ENCODE measurements at places on chromosomes 1 and 21. TPM values are rescaled to one million over a fixed set of nuclear protein-coding genes. Genes with fewer than 3 reads are reported as not detected.

DNA sequence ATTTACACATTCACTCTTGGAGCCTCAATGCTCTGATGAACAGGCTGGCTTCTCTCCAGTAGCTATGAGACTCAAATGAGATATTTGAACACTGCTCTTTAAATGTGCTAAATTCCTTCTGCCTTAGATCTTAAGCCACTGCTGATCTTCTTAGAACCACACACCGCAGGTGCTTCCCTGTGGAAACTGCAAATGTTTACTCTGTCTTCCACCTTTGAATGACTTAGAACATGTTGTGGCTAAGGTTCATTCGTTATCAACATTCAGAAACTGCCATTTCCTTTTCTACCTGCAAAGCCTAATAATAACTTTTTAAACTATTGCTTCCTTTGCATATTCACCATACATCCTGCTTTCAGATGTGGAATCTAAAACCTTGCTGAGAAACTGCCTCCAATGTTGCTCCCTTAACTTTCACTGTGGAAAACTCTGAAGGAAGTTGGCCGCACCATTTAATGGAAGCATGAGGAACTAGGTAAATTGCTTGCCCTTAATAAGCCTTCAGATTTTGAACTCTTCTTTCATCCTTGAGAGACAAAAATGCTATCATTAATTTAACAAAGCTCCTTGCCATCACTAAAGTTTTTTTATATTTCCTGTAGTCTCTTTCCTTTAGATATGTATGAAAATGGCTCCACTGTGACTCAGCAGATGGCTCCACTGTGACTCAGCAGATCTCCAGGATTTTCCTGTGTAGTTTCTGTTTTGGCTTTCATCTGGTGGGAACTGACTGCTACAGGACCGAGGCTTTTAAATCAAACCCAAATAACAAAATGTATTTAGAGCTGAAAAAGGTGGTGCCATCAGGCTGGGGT lies 143.8 kb downstream of the TNFSF18 start:
- H3K4me1 ChIP-seq, result peaks cover 25% of the 10 kb centered on the region
- H3K36me3 ChIP-seq, result peaks cover 4% of the 10 kb centered on the region
- DNase-seq, result no peak
- peaks cover 23% of the 10 kb centered on the region for H3K27me3 ChIP-seq

DNA sequence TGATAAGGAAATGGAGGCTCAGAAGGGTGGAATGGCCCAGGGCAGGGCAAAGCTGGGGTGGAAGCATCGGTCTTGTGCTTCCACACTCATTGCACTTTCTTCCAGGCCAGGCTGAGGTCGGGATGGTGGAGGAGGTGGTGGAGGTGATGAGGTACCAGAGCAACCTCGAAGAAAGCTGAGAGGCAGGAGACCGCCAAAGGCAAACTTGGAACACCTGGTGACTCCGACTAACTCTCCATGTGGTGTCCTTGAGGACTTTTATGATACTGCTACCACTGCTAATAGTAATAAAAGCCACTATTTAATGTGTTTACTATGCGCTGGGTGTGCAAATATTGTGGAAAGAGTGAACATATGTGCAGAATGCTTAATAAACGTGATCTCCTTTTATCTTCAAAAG lies 16.9 kb upstream of the BTG2 start:
- H3K36me3 ChIP-seq, result peaks cover 2% of the 10 kb centered on the region
- H3K27ac ChIP-seq, result peak overlapping the region; percentile 98
- peak overlapping the region; percentile 93 for H3K4me3 ChIP-seq
- H3K4me1 ChIP-seq, result peaks cover 71% of the 10 kb centered on the region

- no peak overlapping the region for H3K4me3 ChIP-seq
- DNase-seq, result no peak
- no peaks in the 10 kb centered on the region for H3K27me3 ChIP-seq
- H3K36me3 ChIP-seq, result peaks cover 10% of the 10 kb centered on the region
- peaks cover 27% of the 10 kb centered on the region for H3K4me1 ChIP-seq
Measured at GRCh38 chr1:12015001-12015491, 4.3 kb upstream of the MIIP start.

DNA sequence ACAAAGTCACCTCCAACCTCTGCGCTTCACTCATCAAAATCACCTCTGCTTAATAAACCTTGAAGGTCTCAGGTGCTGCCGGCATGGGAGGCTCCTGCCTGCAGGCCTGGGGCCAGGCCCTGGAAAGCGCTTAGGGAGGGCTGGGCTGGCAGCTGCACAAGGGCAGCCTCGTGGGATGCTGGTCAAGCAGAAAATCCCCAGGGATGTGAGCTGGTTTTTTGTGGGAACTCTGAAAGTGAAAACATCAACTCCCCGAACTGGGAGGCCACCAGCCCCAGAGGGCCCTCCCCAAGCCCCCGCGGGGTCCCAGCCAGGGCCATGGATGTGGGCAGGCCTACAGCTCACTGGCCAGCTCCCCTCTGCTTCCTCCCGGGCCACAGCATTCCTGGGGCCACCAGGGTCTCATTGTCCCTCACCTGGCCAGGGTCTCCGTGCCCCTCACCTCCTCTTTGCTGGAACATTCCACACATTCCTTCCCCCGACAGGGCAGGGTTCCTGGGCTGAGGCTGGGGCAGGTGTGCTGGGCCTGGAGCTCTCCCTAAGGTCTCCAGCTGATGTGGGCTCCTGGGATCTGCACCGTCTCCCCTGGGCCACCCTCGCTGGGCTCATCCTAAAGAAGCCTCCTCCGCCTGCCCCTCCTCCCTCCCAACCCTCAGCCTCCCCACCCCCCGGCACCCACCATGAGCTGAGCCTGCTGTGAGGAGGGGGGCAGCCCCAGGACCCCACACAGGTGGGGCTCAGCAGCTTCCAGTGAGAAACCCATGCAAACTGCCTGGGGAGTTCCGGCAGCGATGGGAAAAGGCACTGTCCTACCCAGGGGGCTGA lies 36.0 kb upstream of the POFUT2 start:
- DNase-seq, result no peak
- H3K27ac ChIP-seq, result no peak overlapping the region
- H3K4me1 ChIP-seq, result peaks cover 15% of the 10 kb centered on the region
- no peaks in the 10 kb centered on the region for H3K36me3 ChIP-seq
- H3K4me3 ChIP-seq, result no peak overlapping the region

- H3K4me1 ChIP-seq, result peaks cover 42% of the 10 kb centered on the region
- H3K27ac ChIP-seq, result peak overlapping the region; percentile 97
- DNase-seq, result no peak
- H3K36me3 ChIP-seq, result peaks cover 11% of the 10 kb centered on the region
Measured at GRCh38 chr1:246932366-246932700, 585 bp upstream of the AHCTF1 start.

GRCh38 chr1:208460823-208461222 lies 216.6 kb upstream of the PLXNA2 start:
- H3K36me3 ChIP-seq, result no peaks in the 10 kb centered on the region
- no peak overlapping the region for H3K4me3 ChIP-seq
- no peaks in the 10 kb centered on the region for H3K4me1 ChIP-seq
- H3K27ac ChIP-seq, result no peak overlapping the region

DNA sequence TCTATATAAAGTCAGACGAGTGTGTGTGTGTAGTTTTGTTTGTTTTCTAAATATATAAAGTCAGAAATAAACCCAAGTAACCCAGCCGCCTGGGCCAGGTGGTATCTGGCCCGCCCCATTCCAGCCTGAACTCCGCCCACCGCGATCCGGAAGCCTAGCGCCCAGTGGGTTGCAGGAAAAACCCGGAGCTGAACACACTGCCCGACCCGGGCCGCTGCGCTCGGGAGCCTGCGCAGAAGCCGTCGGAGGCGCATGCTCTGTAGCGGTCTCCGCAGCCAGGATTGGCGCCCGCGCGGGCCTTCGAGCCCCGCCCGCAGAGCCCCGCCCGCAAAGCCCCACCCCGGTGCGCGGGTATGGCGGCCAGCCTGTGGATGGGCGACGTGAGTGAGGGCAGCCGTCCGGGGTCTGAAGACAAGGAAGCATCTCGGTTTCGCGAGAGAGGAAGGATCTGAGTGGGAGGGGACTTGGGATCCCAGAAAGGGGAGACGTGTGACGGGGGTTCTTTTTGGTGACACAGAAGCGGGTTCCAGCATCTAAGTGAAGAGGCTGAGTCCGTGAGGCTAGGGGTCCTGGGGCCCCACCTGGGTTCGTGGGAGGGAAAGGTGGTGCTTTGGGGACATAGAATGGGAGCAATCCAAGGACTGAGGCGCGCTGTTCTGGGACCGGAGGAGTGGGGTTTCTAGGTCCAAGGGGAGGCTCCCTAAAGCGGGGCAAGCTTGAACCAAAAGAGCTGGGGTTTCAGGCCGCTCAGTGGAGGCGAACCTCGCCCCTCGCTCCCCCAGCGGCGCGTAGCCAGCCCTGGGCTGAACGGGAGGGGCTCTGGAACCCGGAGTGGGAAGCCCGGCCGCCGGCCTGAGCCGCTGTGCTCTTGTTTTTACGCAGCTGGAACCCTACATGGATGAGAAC lies at the start of gene TRNAU1AP:
Gene TRNAU1AP (plus strand): TSS at position 328 of the 906 bp plus-strand sequence. CDS start 26 bp downstream, at position 354.
- peak; percentile 98 for DNase-seq
- H3K27ac ChIP-seq, result peak within 1 kb of the TSS; percentile 100
- H3K27me3 ChIP-seq, result no peaks in the 10 kb centered on the region
- H3K4me1 ChIP-seq, result peaks cover 26% of the 10 kb centered on the region
- H3K36me3 ChIP-seq, result peaks cover 10% of the 10 kb centered on the region
- peak within 1 kb of the TSS; percentile 95 for H3K4me3 ChIP-seq

GRCh38 chr21:41926117-41926806 lies 27.6 kb downstream of the C2CD2 start:
- no peaks in the 10 kb centered on the region for H3K27me3 ChIP-seq
- peak overlapping the region; percentile 90 for H3K4me3 ChIP-seq
- peak overlapping the region; percentile 93 for H3K27ac ChIP-seq
- H3K4me1 ChIP-seq, result peaks cover 81% of the 10 kb centered on the region
- H3K36me3 ChIP-seq, result peaks cover 5% of the 10 kb centered on the region
- DNase-seq, result peak; percentile 39

DNA sequence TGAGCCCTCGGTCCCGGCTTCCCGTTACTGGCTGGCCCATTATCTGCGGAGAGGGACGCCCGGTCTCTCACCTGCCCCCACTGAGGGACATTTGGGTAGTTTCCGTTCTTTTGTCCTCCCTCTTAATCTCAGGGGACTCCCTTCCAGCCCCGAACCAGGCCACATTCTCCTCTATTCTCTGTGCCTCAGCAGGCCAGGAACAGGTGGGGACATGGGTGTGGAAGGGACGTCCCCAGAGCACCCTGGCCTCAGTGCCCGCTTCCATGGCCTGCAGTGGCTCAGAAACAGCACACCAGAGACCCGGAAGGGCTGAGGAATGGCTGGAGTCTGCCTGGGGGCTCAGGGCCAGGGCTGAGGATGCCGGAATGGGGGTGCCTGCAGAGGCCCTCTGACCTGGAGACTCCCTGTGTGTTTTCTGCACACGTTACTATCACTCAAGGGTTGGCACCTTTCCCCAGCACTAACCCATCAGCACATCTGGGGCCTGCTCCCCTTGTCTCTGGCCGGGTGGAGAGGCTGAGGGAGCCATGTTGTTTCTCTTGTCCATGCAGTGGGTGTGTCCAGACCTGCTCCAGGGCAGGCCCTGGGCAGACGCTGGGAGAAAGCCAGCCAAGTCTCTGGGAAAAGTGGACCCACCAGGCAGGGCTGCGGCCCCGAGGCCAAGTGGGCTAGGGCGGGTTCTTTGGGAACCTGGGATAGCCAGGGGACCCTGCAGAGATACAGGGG lies 10.0 kb upstream of the DNMT3L start:
- H3K36me3 ChIP-seq, result no peaks in the 10 kb centered on the region
- no peaks in the 10 kb centered on the region for H3K4me1 ChIP-seq
- no peaks in the 10 kb centered on the region for H3K27me3 ChIP-seq
- no peak overlapping the region for H3K27ac ChIP-seq
- no peak for DNase-seq

- no peak overlapping the region for H3K27ac ChIP-seq
- DNase-seq, result no peak
- no peaks in the 10 kb centered on the region for H3K4me1 ChIP-seq
- no peaks in the 10 kb centered on the region for H3K27me3 ChIP-seq
- no peak overlapping the region for H3K4me3 ChIP-seq
- H3K36me3 ChIP-seq, result no peaks in the 10 kb centered on the region
Measured at GRCh38 chr1:64433308-64433707, 36.6 kb upstream of the CACHD1 start.

DNA sequence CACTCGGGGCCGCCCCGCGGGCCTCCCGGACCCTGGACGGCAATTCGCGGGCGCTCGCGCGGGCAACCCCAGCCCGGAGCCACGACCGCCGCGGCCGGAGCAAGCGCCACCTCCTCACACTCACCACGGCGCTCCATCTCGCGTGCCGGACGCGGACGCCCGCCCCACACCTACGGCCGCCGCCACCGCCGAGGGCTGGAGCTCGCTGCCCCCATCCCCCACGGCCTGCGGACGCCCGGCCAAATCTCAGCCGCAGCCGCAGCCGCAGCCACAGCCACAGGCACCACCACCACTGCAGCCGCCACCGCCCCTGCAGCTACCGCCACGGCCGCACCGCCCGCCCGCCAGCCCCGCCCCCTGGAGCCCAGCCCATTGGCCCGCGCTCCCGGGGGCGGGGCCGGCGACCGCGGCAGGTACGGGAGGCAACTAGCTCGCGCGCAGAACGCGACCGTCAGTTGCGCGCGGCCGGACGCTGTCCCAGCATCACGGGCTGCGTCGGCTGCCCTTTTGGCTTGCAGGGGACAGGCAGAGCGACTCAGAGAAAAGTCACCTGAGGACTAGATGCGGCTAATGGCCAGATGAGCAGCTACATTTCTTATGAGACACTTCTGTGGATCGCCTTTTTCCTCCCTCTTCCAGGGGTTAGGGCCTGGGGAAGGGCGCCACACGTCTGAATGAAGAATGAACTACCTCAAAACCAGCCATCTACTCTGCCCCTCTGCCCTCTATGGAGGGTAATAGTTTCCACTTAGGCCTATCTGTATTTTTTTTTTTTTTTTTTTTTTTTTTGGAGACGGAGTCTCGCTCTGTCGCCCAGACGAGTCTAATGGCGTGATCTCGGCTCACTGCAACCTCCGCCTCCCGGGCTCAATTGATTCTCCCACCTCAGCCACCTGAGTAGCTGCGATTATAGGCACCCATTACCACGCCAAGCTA lies at the start of gene ARHGAP29:
Gene ARHGAP29 (minus strand): TSS at position 294 of the 936 bp plus-strand sequence. CDS start 5,973 bp downstream, outside the sequence.
- no peak within 1 kb of the TSS for H3K27ac ChIP-seq
- H3K27me3 ChIP-seq, result peaks cover 82% of the 10 kb centered on the region
- H3K4me1 ChIP-seq, result peaks cover 13% of the 10 kb centered on the region
- DNase-seq, result peak; percentile 78
- peak within 1 kb of the TSS; percentile 81 for H3K4me3 ChIP-seq

SERTAD4 gene
- total RNA-seq, result not detected

DNA sequence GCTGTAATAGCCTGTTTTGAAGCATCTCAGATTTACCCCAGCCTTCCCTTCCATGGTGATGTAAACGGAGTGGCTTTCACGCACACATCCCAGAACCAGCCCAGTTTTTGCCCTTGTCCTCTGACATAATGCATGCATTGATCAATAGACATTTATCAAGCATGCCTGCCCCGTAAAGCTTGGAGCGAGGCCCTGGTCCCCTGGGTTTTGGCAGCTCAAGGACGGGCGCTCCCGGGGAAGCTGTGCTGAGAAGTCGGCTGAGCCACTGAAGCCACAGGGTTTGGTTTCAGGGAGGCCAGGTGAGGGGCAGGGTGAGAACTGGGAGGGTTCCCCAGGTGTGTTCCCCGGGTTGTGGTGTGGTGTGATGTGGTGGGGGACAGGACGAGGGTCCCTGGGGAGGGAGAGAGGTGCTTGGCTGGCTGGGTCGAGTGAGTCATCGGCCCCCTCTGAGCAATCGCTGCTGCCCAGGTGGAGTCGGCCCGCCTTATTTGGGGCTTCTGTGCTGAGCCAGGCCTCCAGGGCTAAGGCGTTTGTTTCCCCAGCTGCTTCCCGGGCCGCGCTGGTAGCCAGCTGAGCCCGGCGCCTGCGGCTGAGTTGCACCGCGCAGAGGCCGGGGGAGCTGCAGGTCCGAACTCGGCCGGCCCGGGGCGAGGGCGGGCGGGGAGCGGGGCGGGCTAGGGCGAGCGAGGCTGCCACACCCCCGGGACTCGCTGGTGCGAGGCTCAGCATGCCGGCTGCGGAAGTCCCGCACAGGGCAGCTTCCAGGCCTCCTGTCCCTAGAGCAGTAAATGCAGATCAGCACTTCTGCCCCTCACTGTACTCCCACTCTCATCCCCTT lies 23.6 kb downstream of the ATP2B4 start:
- no peaks in the 10 kb centered on the region for H3K27me3 ChIP-seq
- peak; percentile 84 for DNase-seq
- peak overlapping the region; percentile 93 for H3K27ac ChIP-seq
- H3K4me3 ChIP-seq, result peak overlapping the region; percentile 83
- H3K4me1 ChIP-seq, result peaks cover 78% of the 10 kb centered on the region

Data from activated T-cell treated with anti-CD3 and anti-CD28 coated beads, Interleukin-2, amount 50 U/mL, for 72 hours (primary cell).